Upper lobe of left lung (tissue), 6 donors: ENCODE measurements at places on chromosomes 3 and 15. TPM values are rescaled to one million over a fixed set of nuclear protein-coding genes. Genes with fewer than 3 reads are reported as not detected.

The RTP3 gene
- total RNA-seq: not detected

GRCh38 chr15:78507831-78508160 lies 419 bp downstream of the HYKK start:
- no peaks in the 10 kb centered on the region for H3K36me3 ChIP-seq
- H3K4me3 ChIP-seq: peak overlapping the region; percentile 71
- H3K4me1 ChIP-seq: peaks cover 11% of the 10 kb centered on the region
- peak overlapping the region; percentile 55 for H3K27ac ChIP-seq
- no peak for DNase-seq

The C3orf49 gene
- not detected for total RNA-seq

DNA sequence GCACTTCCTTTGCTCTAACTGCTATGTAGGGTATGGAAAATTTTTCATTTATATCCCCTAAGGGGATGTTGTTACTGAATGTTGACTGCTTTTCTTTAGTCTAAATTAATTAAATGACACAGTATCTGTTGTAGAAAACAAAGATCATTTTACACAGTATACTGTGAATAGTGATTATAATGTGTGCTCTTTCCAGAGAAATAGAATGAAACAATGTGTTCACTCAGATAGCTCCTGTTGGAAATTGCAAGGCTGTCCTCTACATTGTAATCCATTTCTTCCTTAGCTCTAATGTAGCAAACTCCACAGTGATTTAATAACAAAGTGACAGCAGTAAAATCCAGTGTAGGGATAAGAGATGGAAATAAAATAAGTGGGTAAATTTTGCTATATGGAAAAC lies 159.0 kb upstream of the VEPH1 start:
- no peaks in the 10 kb centered on the region for H3K4me1 ChIP-seq
- H3K36me3 ChIP-seq: no peaks in the 10 kb centered on the region
- H3K4me3 ChIP-seq: no peak overlapping the region

GRCh38 chr3:112403103-112403502 lies 70.1 kb downstream of the CD200 start:
- no peak for DNase-seq
- H3K4me1 ChIP-seq: no peaks in the 10 kb centered on the region
- no peaks in the 10 kb centered on the region for H3K27me3 ChIP-seq
- H3K27ac ChIP-seq: no peak overlapping the region

DNA sequence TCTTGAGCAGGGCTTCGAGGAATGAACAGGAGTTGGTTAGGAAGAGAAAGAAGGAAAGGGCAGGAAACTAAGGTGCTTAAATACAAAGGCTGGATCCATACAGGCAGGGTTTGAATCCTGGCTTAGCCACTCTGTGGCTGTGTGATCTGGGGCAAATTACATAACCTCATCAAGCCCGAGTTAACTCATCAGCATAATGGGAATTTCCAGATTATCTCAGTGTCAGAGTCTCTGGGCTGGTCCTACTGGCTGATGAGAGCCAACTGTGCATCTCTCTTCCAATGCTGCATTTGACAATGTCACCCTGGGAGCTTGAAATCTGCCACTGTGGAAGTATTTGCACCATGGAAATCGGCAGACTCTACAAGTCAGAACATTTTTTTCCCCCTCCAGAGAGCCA lies 83.8 kb upstream of the SLC6A6 start:
- DNase-seq: no peak
- no peak overlapping the region for H3K27ac ChIP-seq
- H3K4me1 ChIP-seq: peaks cover 9% of the 10 kb centered on the region
- no peak overlapping the region for H3K4me3 ChIP-seq
- no peaks in the 10 kb centered on the region for H3K27me3 ChIP-seq

GRCh38 chr3:173397161-173398110 lies at the start of gene NLGN1:
Gene NLGN1 (plus strand): TSS chr3:173397744.
- H3K36me3 ChIP-seq: no peaks in the 10 kb centered on the region
- peak; percentile 92 for DNase-seq

The ST3GAL6 gene
- 17.2 TPM for total RNA-seq

The CATSPER2 gene
- total RNA-seq: 2.2 TPM

The GPR171 gene
- total RNA-seq: 3.0 TPM

GRCh38 chr3:65922441-65922840 lies 116.3 kb downstream of the MAGI1 start:
- H3K4me1 ChIP-seq: no peaks in the 10 kb centered on the region
- no peaks in the 10 kb centered on the region for H3K27me3 ChIP-seq
- no peak overlapping the region for H3K27ac ChIP-seq
- H3K36me3 ChIP-seq: no peaks in the 10 kb centered on the region
- H3K4me3 ChIP-seq: no peak overlapping the region

DNA sequence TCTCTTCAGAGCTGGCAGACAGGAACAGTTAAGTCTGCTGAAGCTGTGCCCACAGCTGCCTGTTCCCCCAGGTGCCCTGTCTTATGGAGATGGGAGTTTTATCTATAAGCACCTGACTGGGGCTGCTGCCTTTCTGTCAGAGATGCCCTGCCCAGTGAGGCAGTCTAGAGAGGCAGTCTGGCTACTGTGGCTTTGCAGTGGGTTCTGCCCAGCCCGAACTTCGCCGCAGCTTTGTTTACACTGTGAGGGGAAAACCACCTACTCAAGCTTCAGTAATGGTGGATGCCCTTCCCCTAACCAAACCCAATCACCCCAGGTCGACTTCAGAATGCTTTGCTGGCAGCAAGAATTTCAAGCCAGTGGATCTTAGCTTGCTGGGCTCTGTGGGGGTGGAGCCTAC lies 91.2 kb downstream of the SLC25A26 start:
- H3K27ac ChIP-seq: no peak overlapping the region
- H3K4me1 ChIP-seq: no peaks in the 10 kb centered on the region
- H3K4me3 ChIP-seq: no peak overlapping the region
- no peaks in the 10 kb centered on the region for H3K27me3 ChIP-seq

GRCh38 chr3:109316162-109316730 lies at the start of gene DPPA2:
Gene DPPA2 (minus strand): TSS chr3:109316517. CDS start chr3:109314542, 1,975 bp downstream.
- no peaks in the 10 kb centered on the region for H3K27me3 ChIP-seq
- no peaks in the 10 kb centered on the region for H3K4me1 ChIP-seq
- DNase-seq: no peak

The PAQR9 gene
- not detected for total RNA-seq

- no peak overlapping the region for H3K27ac ChIP-seq
- H3K4me3 ChIP-seq: no peak overlapping the region
- H3K36me3 ChIP-seq: no peaks in the 10 kb centered on the region
- no peaks in the 10 kb centered on the region for H3K27me3 ChIP-seq
Observed at GRCh38 chr3:7166460-7166859, 305.5 kb downstream of the GRM7 start.

DNA sequence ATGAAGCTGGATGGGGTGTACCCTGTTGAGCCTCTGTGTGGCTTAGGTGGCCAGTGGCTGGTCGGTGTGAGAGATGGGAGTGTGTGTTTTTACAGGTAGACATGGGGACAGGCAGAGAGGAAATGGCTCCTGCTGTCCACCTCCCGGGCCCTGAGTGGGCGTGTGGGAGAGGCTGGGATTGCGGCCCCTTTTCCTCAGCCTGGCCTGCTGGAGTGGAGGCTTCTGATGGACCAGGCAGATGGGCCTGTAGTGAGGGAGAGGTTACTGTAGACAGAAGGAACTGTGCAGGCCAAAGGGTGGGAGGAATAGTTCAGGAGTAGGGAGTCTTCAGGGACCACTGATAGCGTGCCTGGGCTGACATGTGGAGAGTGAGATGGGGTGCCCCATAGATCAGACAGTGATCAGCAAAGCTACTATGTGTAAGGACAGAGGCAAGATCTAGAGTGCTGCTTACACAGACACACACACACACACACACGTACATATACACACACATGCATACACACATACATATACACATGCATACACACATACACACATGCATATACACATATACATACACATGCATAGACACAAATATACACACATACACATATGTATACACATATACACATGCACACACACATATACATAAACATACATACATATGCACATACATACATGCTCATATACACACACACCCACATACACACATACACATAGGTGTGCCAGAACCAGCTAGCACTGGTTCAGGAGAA lies 26.4 kb downstream of the ACAA1 start:
- H3K36me3 ChIP-seq: no peaks in the 10 kb centered on the region
- no peaks in the 10 kb centered on the region for H3K27me3 ChIP-seq
- no peaks in the 10 kb centered on the region for H3K4me1 ChIP-seq
- no peak overlapping the region for H3K27ac ChIP-seq
- no peak for DNase-seq

DNA sequence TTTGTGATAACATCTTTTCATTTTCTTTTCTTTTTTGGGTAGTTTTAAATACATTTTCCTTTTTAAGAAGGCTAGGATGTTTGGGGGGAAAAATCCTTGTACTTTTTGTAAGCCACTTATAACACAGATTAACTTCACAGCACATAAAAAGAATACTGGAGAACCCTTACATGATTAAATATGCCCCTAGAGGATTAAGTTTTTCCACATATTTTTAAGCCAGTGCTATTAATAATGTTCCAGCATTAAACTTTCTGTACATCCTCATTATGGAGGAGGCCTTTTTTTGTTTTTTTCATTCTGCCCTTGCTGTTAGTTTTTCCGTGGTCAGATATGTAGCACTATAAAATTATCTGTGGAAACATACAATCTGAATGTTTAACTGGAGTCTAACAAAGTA lies 147.9 kb downstream of the ATG7 start:
- DNase-seq: no peak
- no peaks in the 10 kb centered on the region for H3K4me1 ChIP-seq
- H3K36me3 ChIP-seq: no peaks in the 10 kb centered on the region

DNA sequence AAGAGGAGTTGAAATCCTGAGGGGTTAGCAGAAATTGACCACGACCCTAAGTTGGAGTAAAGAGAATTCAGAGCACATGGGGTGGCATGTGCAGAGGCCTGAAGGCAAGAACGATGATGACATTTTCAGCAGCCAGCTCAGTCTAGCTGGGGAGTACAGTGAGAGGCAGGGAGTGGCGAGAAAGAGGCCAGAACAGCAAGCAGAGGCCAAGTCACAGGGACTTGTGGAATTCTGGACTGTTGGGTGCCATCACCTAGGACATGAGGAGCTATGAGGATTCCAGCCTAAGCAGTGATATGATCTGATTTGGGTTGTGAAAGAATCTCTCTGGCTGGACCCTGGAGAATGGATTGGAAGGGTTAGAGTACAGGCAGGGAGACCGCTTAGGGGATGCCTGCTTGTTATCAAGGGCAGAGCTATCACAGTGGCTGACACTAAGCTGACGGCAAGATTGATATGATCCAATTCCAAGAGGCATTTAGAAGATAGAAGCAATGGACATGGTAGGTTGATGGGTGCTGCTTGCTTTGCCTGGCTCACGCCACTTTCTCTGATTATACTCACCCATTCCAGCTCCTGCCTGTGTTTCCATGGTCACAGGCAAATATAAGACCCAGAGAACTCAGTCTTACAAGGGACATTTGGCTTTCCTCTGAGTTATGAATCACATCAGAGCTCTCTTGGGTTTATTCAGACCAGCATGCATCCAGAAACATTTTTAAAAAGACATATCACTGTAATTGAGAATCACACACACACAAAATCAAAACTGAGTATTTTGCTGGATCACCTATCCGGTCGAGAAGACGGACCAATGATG lies 66.4 kb downstream of the LRTM1 start:
- no peak overlapping the region for H3K4me3 ChIP-seq
- no peaks in the 10 kb centered on the region for H3K4me1 ChIP-seq
- no peaks in the 10 kb centered on the region for H3K27me3 ChIP-seq
- H3K36me3 ChIP-seq: no peaks in the 10 kb centered on the region
- no peak for DNase-seq

- no peak overlapping the region for H3K4me3 ChIP-seq
- no peaks in the 10 kb centered on the region for H3K27me3 ChIP-seq
- H3K4me1 ChIP-seq: no peaks in the 10 kb centered on the region
- no peak for DNase-seq
- no peak overlapping the region for H3K27ac ChIP-seq
Observed at GRCh38 chr3:115322901-115323300, 175.8 kb upstream of the ZBTB20 start.

- peaks cover 13% of the 10 kb centered on the region for H3K4me1 ChIP-seq
- H3K36me3 ChIP-seq: no peaks in the 10 kb centered on the region
- DNase-seq: peak; percentile 50
- H3K27me3 ChIP-seq: no peaks in the 10 kb centered on the region
- peak overlapping the region; percentile 83 for H3K4me3 ChIP-seq
- peak overlapping the region; percentile 97 for H3K27ac ChIP-seq
Observed at GRCh38 chr3:130894130-130894985, 474 bp downstream of the ATP2C1 start.

The LNP1 gene
- 2.2 TPM for total RNA-seq

The ARHGAP11A gene
- total RNA-seq: 4.8 TPM

GRCh38 chr3:109187390-109187789 lies 50.9 kb downstream of the C3orf85 start:
- H3K4me1 ChIP-seq: no peaks in the 10 kb centered on the region
- H3K4me3 ChIP-seq: no peak overlapping the region
- DNase-seq: no peak
- no peaks in the 10 kb centered on the region for H3K36me3 ChIP-seq

GRCh38 chr3:17090280-17090983 lies 205.7 kb downstream of the PLCL2 start:
- no peak for DNase-seq
- H3K27ac ChIP-seq: no peak overlapping the region
- no peak overlapping the region for H3K4me3 ChIP-seq
- H3K27me3 ChIP-seq: no peaks in the 10 kb centered on the region
- no peaks in the 10 kb centered on the region for H3K4me1 ChIP-seq
- no peaks in the 10 kb centered on the region for H3K36me3 ChIP-seq

GRCh38 chr3:109131276-109131675 lies 5.2 kb upstream of the C3orf85 start:
- H3K36me3 ChIP-seq: no peaks in the 10 kb centered on the region
- H3K27me3 ChIP-seq: no peaks in the 10 kb centered on the region
- no peaks in the 10 kb centered on the region for H3K4me1 ChIP-seq
- DNase-seq: no peak

The MGLL gene
- total RNA-seq: 200 TPM

The SLC24A5 gene
- not detected for total RNA-seq

GRCh38 chr3:168581771-168582225 lies 486.1 kb upstream of the GOLIM4 start:
- no peaks in the 10 kb centered on the region for H3K4me1 ChIP-seq
- H3K27me3 ChIP-seq: no peaks in the 10 kb centered on the region
- no peak overlapping the region for H3K4me3 ChIP-seq

GRCh38 chr15:35495080-35495479 lies 50.9 kb downstream of the DPH6 start:
- H3K4me1 ChIP-seq: no peaks in the 10 kb centered on the region
- H3K36me3 ChIP-seq: no peaks in the 10 kb centered on the region
- no peak overlapping the region for H3K4me3 ChIP-seq
- DNase-seq: no peak
- H3K27me3 ChIP-seq: no peaks in the 10 kb centered on the region

GRCh38 chr15:70509282-70509662 lies 254.1 kb downstream of the UACA start:
- peak; percentile 66 for DNase-seq
- H3K27ac ChIP-seq: peak overlapping the region; percentile 51
- peaks cover 26% of the 10 kb centered on the region for H3K4me1 ChIP-seq
- no peak overlapping the region for H3K4me3 ChIP-seq

The CPNE4 gene
- not detected for total RNA-seq

GRCh38 chr3:196274585-196274984 lies 12.9 kb downstream of the PCYT1A start:
- H3K36me3 ChIP-seq: peaks cover 15% of the 10 kb centered on the region
- H3K27ac ChIP-seq: no peak overlapping the region
- DNase-seq: no peak
- no peaks in the 10 kb centered on the region for H3K27me3 ChIP-seq
- H3K4me3 ChIP-seq: no peak overlapping the region

- H3K4me1 ChIP-seq: no peaks in the 10 kb centered on the region
- H3K27ac ChIP-seq: no peak overlapping the region
- no peaks in the 10 kb centered on the region for H3K36me3 ChIP-seq
- H3K27me3 ChIP-seq: no peaks in the 10 kb centered on the region
- H3K4me3 ChIP-seq: no peak overlapping the region
Observed at GRCh38 chr3:187403768-187404288, 35.6 kb downstream of the RTP4 start.

- H3K27me3 ChIP-seq: no peaks in the 10 kb centered on the region
- no peaks in the 10 kb centered on the region for H3K4me1 ChIP-seq
- no peak for DNase-seq
Observed at GRCh38 chr3:54784021-54784420, 143.8 kb downstream of the LRTM1 start.

The VEPH1 gene
- total RNA-seq: 229 TPM
